Uterus (tissue), 4 donors: ENCODE measurements at places on chromosomes 11 and 22. TPM values are rescaled to one million over a fixed set of nuclear protein-coding genes. Genes with fewer than 3 reads are reported as not detected.

Gene JAM3
- total RNA-seq = 86.7 TPM

Gene CD6
- total RNA-seq = 2.0 TPM

DNA sequence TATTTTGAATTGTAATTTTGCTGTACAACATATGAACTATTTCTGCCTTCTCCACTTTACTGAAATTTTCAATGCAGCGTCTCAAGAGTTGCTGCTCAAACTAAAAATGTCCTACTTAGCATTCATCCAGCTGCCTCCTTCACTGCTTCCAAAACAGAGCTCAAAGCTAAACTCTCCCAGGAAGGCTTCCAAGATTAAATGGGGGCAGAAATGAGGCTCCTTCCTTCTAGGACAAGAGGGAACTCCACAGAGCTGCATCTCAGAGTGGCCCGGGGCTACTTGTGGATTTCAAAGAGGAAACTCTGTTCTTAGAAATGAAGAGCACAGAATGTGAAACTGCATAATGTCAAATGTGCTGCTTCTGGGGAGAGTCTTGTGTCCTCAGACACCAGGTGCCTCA is 295.9 kb upstream of the NCAM1 start:
- H3K36me3 ChIP-seq = no peaks in the 10 kb centered on the region
- H3K27ac ChIP-seq = no peak overlapping the region
- no peak overlapping the region for H3K4me3 ChIP-seq
- no peaks in the 10 kb centered on the region for H3K27me3 ChIP-seq
- no peak for DNase-seq

DNA sequence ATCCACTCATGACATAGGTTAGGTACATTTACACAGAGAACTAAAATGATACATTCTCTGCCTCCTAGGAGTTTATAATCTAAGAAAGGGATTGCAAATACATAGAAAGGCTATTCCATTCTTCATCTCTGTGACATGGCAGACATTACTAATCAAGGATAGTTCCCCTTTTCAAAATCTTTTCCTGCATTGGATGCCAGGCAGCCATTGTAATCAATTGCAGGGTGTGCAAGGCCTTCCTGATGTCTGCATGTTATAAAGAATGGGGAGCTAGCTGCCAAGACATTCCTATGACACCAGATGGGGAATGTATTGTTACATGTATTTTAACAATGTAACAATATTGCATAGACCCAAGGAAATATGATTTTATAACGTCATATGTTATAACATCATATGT is 82.0 kb downstream of the KIRREL3 start:
- no peaks in the 10 kb centered on the region for H3K4me1 ChIP-seq
- H3K4me3 ChIP-seq = no peak overlapping the region
- DNase-seq = no peak
- no peaks in the 10 kb centered on the region for H3K36me3 ChIP-seq
- no peak overlapping the region for H3K27ac ChIP-seq

DNA sequence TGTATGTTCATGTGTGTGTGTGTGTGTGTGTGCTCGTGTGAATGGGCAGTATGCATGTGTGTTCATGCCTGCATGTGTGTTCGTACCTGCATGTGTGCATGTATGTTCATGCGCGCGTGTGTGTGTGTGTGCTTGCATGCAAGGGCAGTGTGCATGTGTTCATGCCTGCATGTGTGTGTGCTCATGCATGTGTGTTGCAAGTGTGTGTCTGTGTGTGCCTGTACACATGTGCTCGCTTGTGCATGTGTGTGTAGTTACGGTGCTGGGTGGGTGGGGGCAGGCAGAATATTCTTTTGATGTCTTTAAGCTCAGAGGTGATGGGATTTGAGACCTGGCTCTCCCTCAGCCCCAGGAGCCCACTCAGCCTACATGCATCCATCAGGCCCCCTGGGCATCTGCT is 822.1 kb downstream of the BRD1 start:
- no peak overlapping the region for H3K27ac ChIP-seq
- no peak overlapping the region for H3K4me3 ChIP-seq
- no peak for DNase-seq
- H3K4me1 ChIP-seq = no peaks in the 10 kb centered on the region
- no peaks in the 10 kb centered on the region for H3K36me3 ChIP-seq

GRCh38 chr11:60717956-60718355 is 6.6 kb upstream of the MS4A18 start:
- H3K27me3 ChIP-seq = no peaks in the 10 kb centered on the region
- DNase-seq = no peak
- no peak overlapping the region for H3K27ac ChIP-seq
- no peaks in the 10 kb centered on the region for H3K36me3 ChIP-seq
- H3K4me1 ChIP-seq = no peaks in the 10 kb centered on the region

- H3K4me1 ChIP-seq = no peaks in the 10 kb centered on the region
- no peaks in the 10 kb centered on the region for H3K27me3 ChIP-seq
- no peak for DNase-seq
- no peaks in the 10 kb centered on the region for H3K36me3 ChIP-seq
Measured at GRCh38 chr11:56990702-56991101, 2.0 kb downstream of the OR5AK2 start.

DNA sequence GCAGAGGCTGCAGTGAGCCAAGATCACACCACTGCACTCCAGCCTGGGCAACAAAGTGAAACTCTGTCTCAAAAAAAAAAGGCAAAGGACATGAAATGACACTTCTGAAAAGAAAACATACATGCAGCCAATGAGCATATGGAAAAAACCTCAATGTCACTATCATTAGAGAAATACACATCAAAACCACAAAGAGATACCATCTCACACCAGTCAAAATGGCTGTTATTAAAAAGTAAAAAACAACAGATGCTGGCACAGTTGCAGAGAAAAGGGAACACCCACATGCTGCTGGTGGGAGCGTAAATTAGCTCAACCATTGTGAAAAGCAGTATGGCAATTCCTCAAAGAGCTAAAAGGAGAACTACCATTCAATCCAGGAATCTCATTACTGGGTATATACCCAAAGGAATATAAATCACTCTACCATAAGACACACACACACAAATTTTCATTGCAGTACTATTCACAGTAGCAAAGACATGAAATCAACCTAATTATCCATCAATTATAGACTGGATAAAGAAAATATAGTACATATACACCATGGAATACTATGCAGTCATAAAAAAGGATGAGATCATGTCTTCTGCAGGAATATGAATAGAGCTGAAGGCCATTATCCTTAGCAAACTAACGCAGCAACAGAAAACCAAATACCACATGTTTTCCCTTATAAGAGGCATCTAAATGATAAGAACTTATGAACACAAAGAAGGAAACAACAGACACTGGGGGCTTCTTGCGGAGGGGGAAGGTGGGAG is 15.7 kb upstream of the C11orf58 start:
- no peak overlapping the region for H3K27ac ChIP-seq
- DNase-seq = no peak
- no peak overlapping the region for H3K4me3 ChIP-seq
- no peaks in the 10 kb centered on the region for H3K4me1 ChIP-seq
- H3K36me3 ChIP-seq = no peaks in the 10 kb centered on the region

- no peaks in the 10 kb centered on the region for H3K36me3 ChIP-seq
- H3K27ac ChIP-seq = no peak overlapping the region
- H3K4me3 ChIP-seq = no peak overlapping the region
- H3K4me1 ChIP-seq = peaks cover 10% of the 10 kb centered on the region
- no peak for DNase-seq
- no peaks in the 10 kb centered on the region for H3K27me3 ChIP-seq
Measured at GRCh38 chr22:28792491-28793383, 7.6 kb downstream of the XBP1 start.
